ENCODE measurements at places on chromosomes 2 and 18.

GRCh38 chr2:144438801-144439631 is 80.9 kb downstream of the ZEB2 start:
- no peak for DNase-seq

DNA sequence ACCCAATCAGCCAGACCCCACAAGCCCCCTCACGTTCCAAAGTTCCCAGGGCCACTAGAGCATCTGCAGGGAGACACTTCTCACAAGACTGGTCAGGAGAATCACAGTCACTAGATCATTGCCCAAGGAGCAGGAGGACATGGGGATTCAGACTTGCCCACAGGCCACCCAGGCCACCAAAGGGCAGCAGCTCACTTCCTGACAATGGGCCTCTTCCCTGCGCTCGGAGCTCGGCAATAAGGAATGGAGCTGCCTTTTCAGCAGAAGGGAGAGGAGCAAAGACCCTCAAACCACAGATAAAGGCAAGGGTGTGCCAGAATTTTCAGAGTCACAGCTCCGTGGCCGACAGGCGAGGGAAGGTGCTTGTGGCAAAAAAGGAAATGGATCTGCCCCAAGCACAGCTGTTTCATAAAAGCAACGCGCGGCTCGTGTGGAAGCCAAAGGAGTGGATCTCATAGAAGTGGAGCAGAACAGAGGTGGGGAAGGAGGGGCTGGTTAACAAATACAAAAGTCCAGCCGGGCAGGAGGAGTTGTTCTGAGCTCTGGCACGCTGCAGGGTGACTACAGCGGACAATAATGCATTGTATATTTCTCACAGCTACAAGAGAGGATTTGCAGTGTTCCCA is 72.1 kb downstream of the EDAR start:
- DNase-seq = no peak

DNA sequence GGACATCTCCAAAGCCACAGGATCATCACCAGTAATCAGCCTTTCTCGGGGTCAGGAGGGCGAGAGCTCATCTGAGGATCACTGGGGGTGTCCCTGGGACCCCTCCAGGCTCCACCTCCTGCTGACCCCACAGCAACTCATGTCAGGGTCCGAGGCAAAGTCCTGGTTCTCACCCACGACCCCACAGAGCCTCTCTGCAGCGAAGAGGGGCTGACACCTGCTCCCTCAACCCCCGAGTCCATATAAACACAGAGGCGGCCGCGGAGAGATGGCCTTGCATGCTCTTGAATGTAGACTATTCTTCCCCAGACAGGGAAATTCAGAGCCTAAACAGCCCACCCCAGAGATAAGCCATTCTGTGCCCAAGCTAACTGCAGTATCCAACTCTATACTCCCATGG is 29.9 kb downstream of the HS6ST1 start:
- no peak for DNase-seq

DNA sequence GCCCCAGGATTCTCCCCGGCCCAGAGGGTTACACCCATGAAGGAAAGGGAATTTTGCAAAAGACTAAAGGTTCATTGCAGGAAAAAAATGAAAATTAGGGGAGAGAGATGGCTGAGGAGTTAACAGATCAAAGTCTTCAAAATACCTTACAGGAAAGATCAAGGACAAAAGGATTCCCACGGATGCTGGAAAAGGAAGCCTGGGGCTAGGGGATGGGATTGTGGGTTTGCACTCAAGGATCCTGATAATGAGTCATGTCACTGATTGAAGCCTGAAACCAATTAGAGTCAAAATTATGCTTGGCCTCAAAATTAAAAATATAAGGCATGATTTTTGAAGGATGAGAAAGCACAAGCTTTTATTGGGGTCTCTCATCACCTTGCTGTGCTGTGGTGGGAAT is 32.6 kb upstream of the COPS8 start:
- DNase-seq = no peak

DNA sequence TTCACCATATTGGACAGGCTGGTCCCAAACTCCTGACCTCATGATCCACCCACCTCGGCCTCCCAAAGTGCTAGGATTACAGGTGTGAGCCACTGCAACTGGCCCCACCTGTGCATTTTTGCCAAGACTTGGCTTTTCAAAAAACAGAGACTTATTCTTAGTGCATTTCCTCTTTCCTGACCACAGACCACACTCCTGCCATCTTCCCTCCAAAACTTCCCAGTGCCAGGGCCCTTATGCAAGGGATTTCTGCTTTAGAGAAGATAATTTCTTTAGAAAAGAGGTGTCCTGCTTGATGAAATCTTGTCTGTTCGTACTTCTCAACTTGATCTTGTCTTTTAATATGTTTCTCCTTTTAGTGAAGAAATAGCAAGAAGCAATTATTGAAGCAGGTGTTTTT is 98.8 kb upstream of the ZNF516 start:
- no peak for DNase-seq

DNA sequence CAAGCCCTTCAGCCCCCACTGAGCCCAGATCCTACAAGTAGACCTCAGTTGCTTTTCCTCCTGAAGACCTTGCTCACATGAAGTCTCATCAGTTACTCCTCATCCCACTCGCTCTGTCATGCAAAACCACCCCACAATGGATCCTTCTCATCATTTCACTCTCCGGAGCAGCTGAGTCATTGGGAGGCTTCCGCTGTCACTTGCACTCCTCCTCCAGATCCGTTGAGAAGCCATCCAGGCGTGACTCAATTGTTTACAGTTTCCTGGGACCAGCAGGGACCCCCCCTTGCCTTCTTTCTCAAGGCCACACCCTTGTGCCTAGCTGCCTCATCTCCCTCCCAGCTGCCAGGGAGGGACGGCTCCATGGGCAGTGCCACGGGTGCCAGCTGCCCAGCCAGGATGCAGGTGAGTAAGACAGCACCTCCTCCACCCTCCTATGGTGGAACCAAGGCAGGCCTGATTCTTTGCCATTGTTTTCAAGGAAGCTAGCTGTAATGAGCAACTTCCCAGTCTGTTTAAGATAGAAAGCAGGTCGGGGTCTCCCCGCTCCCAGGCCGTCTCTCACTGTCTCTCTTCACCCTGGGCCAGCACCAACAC is 16.3 kb downstream of the GPR55 start:
- DNase-seq = peak; percentile 72

- DNase-seq = no peak
These were observed 549.9 kb upstream of the ACVR2A start for GRCh38 chr2:147294825-147295392.

Data from activated T-cell treated with anti-CD3 and anti-CD28 coated beads for 24 hours (primary cell).